Daoy (cell line): ENCODE measurements at places on chromosomes 7 and 10. TPM values are rescaled to one million over a fixed set of nuclear protein-coding genes. Genes with fewer than 3 reads are reported as not detected.

The TUBB8 gene
- total RNA-seq, result 0.60 TPM in 1 of 2 replicates, not detected in the other

The TMEM184A gene
- total RNA-seq, result 1.7 and 5.9 TPM in 2 replicates

DNA sequence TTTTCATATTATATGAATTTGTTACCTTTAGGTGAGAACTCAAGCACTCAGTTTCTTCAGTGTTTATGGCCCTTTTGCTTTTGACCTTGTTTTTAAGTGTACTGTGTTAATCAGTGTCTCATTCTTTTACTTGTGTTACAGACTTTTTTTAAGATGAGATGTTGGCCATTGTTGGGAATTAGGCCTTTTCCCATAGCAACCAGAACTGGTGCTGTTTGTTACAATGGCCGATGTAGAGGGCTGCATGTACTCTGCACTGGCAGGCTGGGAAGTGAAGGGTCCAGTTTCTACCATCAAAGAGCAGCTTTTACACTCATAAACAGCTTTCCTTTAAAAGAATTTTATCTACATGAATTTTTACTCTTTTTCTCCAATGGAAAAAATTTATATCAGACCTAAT lies 65.1 kb downstream of the SHH start:
- DNase-seq, result no peak

GRCh38 chr7:106255246-106255645 lies 29.5 kb downstream of the NAMPT start:
- no peak for DNase-seq

GRCh38 chr10:100688201-100688600 lies 57.2 kb upstream of the PAX2 start:
- no peak for DNase-seq

DNA sequence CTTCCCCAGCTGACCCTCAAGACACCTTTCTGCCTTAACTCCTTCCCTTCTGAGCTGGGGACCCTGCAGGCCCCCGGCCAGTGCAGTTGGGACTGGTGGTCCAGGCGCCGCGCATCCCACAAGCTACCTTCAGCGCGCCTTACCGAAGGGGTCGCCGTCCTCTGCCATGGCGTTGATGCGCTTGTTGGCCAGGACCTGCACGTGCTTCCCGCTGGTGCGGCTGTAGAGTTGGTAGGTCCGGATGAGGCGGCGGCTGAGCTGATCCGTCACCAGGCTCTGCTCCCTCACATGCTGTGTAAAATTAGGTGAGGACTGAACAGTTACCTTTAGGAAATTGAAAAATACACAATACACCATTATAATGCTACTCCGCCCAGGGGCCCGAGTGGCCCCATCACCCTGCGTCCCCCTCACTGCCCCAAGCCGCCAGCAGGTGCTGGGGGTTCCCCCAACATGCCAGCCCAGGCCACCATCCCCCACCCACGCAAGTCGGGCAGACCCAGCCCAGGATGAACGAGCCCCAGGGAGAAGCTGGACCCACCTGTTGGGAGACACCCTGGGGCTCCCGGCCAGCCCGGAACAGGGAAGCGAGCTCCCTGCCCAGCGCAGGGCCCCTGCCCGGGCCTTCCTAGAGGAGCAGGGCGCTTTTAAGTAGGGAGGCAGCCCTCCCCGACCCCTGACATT lies 1.2 kb downstream of the FGF8 start:
- DNase-seq, result no peak

- no peak for DNase-seq
These were observed 1.1 kb upstream of the DLG5 start for GRCh38 chr10:77927402-77928246.

- no peak for DNase-seq
These were observed 9.3 kb downstream of the CLCN1 start for GRCh38 chr7:143325240-143325639.
